Hair follicle dermal papilla cell (primary cell): ENCODE measurements at places on chromosomes 7 and 10. TPM values are rescaled to one million over a fixed set of nuclear protein-coding genes. Genes with fewer than 3 reads are reported as not detected.

Gene GTF2I
- 114 and 153 TPM in 2 replicates for total RNA-seq

Gene LEP
- total RNA-seq: 3.1 and 4.1 TPM in 2 replicates

Gene PDSS1
- total RNA-seq: 2.1 and 3.0 TPM in 2 replicates

Gene ALOX5
- not detected in 2 replicates for total RNA-seq

Gene TBC1D12
- total RNA-seq: 15.2 and 16.9 TPM in 2 replicates

Gene MLXIPL
- total RNA-seq: not detected in 2 replicates

Gene LMTK2
- total RNA-seq: 11.2 and 11.8 TPM in 2 replicates

Gene ADRA2A
- total RNA-seq: 2.9 and 3.2 TPM in 2 replicates

Gene SLC13A1
- not detected in 2 replicates for total RNA-seq
